ENCODE measurements at places on chromosomes 3 and 15.
A peak's percentile ranks its signal among the peaks of the same experiment; 100 is the strongest.

DNA sequence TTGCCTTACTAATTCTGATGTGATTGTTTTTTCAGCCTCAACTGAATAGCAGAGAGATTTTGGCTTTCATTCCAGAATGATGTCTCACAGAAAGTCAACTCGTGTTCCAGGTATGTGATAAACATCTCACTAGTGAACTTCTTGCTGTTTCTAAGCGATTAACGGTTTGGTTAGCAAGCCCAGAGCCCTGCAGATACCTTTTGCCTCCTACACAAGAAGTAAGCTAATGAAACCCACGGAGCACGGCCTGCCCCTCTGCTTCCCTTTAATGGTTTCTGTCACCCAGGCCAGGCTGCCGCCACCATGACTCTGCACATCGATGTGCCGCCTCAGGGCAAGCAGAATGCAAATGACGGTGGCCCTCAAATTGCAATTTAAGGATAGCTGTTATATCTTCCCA, 155.9 kb upstream of the ICE2 start:
- no peak for DNase-seq

GRCh38 chr3:41001556-41001955, 197.7 kb upstream of the CTNNB1 start:
- DNase-seq = no peak

DNA sequence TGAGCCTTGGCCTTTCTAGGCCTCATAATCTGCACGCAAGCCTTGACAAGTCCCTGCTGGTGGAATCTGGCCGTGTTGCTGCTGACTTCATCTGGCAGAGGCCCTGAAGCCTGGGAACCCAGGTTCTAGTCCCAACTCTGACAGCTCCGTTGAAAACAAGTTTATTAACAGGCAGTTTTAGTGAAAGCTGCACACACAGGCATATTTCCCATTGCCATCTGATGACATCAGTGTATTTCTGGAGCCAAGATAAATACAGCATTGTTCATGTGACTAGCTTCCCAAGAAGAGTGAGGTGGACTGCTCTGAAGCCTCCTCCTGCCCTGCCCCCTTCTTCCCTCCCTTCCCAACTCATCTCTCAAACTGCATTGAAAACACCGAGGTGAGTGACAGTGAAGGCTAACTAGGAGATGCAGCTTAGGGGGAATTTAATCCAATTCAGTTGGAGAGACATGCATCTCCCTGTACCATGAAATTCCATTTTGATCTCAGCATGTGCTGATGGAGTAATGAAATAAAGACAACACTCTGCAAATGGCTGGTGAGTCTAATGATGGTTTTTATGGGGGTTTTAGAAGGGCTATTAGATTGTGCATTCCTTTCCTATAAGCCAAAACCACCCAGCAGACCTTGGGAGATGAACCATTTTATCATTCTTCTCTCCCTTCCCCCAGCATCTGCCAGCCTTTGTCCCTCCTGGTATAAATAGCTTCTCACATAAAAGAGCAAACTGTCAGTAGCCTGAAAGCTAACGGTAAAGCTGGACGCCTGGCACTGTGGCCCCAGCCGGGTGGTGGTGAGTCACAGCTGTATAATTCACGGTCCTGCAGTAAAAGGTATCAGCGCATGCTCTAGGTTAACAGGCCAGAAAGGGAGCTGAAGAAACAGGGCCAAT, 38.0 kb downstream of the PRICKLE2 start:
- peak; percentile 85 for DNase-seq

GRCh38 chr3:197795200-197795599, 4.1 kb downstream of the LRCH3 start:
- peak; percentile 67 for DNase-seq

- DNase-seq = no peak
These were observed 16.8 kb upstream of the ATP1B3 start for GRCh38 chr3:141859651-141860050.

- peak; percentile 81 for DNase-seq
These were observed 507 bp upstream of the GOLIM4 start for GRCh38 chr3:168096210-168096652.

GRCh38 chr15:65082303-65082953, 5.9 kb downstream of the KBTBD13 start:
- no peak for DNase-seq

DNA sequence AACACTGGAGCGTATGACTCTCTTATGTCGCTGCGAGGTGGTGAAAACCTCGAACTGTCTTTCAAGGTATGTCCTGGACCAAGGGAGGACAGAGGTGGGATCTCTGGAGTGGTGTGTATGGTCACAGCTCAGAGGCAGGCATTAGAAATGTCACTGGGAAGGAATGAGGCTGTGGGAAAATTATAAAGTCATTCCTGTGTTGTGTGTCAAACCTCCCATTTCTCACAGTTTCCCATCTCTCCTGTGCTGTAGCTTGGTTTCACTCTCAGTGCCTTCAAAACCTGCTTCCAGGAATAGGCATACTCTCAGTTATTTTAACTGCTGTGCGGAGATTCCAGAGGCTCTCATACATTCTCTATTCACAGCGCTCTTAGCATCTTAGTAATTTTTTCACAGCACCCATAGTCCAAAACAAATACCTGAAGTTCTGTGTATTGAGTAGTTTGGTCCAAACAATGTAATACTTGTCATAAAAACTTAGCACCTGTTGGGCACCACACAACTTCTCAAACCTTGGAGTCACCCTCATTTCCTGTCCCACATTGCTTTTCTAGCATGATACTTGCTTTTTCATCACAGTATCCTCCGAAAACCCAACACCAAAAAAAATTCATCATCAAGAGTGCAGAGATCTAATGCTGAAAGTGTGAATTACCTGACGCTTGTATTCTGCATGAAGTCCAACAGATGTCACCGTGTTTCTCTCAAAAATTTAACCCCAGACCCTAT, 36.9 kb downstream of the GALNT15 start:
- DNase-seq = peak; percentile 45

GRCh38 chr3:79041621-79042020, 726.2 kb downstream of the ROBO1 start:
- no peak for DNase-seq

DNA sequence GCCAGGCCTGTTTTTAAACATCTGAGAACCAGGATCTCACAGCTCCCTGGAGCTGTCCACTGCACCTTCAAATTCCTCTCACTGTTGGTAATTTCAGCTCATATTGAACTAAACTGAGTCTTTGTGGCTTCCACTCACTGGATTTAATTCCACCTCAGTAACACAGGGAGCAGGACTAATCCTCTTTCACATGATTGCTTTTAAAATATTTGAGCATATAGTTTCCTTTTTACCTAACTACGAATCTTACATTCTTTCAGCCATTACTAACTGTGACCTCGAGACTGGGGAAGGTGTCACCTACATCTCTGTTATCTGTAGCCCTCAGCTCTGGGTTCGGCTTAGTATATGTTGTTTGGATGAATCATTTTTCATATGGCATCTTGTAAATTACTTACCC, 194.3 kb upstream of the C2CD4B start:
- no peak for DNase-seq

DNA sequence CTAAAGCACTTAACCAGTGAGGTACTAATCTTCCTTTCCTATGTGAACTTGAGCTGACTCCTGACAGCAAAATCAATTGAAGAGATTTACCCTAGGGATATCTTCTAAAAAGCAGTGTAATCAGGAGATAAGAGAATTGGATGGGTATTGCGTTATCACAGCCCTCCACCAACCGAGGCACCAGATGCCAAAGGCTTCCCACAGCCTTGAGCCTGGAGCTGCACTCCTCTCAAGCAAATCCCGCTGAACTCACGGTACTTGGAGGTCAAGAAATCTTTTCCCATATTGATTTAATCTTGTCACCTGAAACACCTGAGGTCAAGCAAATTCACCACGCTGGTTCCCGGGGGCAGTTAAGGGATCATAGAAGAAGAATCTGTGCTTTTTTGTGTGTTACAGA, 346.8 kb downstream of the TBL1XR1 start:
- no peak for DNase-seq

- no peak for DNase-seq
These were observed 85.6 kb upstream of the LRRC3B start for GRCh38 chr3:26536955-26537354.

DNA sequence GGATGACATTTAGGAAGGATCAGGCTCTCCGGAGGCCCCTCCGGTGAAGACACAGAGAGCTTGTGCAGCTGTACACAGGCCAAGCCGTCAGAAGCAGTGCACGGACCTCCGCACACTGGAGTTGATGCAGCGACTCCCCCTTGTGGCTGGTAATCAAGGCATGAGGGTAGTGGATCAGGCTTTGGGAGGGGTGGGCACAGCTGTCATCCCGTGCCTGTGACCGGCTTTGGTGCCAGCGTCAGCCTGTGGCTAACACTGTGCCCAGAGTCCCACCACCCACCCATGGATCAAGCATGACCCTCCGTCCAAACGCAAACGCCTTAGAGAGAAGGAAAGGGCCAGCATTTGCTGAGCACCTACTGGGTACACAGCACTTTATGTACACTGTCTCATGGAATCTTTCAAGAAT, 8.2 kb upstream of the GRIP2 start:
- peak; percentile 84 for DNase-seq

DNA sequence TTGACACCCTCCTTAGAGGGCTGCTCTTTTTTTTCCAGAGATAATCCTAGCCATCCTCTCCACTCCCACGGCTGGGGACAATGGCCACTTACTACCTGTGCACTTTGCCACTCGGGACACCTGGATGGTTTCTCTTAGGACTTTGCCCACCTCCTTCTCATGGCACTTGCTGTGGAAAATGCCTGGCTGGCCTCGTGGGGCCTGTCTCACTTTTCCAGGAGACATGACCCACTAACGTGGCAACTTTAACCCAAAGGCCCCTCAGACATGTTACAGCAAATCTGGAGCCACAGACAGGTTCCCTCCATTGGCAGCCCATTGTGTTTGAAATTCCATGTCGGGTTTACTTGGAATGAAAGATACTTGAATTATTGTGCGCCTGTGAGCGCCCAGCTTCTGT, 29.4 kb upstream of the ESYT3 start:
- DNase-seq = no peak

- no peak for DNase-seq
These were observed 97.8 kb upstream of the SELENOK start for GRCh38 chr3:53989451-53989850.

DNA sequence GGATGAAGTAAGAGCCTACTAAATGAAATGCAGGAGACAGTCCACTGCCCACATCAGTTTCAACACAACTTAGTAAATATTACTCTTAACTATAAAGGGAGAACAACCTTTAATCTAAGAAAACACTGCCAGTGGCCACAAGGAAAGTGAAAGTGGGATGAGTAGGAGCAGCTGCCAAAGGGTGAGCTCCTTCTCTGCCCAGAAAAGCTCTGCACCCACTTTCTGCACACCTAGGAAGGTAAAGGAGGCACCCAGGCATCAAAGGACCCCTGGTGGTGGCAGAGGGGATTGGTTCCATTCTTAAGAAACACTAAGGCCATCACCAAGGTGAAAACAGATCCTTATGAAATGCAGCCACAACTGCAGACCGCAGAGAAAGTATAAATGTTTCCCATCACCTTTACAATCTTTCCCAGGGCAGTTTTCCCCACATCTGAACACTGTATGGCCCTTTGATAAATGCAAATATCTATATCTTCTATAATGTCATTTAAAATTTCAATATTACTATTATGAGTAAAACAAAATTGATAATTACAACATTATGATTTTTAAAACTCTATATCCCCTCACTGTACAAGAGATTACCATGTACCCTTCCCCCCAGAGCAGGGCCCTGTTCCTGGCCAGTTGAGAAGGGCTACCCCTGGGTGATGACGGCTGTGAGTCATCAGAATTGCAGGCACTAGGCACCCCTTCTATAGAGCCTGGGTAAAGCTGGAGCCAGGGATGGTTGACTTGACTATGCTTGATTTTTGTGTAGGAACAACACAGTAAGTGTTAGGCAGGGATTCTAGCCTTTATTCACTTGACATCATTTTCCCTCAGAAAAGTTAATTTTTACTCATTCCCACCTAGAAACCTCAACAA, 92.0 kb downstream of the SNRK start:
- no peak for DNase-seq

DNA sequence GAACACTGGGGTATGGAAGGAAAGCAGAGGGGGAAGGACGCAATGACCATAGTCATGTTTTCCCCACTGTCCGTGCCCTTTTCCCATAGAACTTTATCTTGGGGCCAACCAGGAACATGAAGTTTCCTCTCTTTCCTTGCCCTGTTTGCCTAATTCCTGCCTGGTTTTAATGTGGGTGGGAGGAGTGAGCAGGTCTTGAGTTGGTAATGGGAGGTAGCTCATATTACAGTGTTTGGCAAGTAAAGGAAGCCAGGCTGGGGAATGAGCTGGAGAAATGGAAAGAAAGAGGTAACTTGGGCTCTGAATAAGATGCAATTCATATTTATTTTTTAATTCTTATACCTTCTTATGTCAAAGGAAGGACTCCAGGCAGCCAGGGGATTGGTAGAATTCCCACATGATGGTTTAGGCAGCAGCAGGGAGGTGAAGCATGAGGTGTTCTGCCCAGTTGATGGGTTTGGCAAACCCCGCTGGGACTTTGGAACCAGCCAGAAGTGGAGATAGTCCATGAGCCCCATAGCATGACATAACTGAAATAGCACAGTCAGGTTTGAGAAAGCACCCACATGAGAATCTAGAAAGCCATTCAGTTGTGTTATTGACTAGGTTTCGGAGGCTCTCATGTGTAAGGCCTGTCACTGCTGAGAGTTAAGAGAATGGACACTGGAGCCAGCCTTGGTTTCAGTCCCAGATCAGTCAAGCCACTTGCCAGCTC, 60.0 kb downstream of the CCK start:
- DNase-seq = no peak

GRCh38 chr3:41148901-41149300, 50.4 kb upstream of the CTNNB1 start:
- DNase-seq = no peak

DNA sequence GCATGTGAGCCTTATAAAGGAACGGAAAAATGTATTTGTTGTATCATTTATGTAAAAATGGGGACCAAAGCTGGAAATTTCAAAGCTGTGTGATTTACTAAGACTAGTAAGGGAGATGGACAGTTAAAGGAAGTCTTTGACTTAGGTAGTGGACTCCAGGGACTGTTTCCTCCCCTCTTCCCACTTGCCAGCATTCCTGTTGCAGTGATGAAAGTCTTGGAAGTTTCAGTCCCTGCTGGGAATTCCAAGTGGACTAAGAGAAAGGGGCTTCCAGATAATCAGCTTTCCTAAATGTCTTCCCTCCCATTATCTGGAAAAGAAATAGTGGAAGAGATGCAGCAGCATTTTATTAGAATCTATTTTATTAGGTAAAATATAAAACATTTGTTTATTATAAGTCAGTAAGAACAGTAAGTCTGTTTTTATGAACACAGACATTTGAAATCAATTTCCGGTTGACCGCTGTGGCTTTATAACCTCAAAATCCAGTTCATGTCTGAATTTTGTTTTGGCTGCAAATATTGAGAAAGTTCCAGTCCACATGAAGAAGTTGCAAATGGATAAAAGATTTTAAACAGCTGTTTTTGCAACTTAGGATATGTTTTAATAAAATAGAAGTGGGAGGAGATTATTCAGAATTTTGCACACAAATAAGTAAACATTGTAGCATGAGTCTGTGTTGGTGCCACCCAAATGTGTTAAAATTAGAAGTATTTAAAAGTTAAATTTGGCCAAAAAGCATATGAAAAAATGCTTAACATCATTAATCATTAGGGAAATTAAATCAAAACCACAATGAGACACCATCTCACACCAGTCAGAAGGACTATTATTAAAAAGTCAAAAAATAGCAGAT, 141.8 kb downstream of the IL20RB start:
- DNase-seq = no peak

Measured in AG20443 (cell line).